Osteoblast (primary cell): ENCODE measurements at places on chromosomes 6 and 20. TPM values are rescaled to one million over a fixed set of nuclear protein-coding genes. Genes with fewer than 3 reads are reported as not detected.

DNA sequence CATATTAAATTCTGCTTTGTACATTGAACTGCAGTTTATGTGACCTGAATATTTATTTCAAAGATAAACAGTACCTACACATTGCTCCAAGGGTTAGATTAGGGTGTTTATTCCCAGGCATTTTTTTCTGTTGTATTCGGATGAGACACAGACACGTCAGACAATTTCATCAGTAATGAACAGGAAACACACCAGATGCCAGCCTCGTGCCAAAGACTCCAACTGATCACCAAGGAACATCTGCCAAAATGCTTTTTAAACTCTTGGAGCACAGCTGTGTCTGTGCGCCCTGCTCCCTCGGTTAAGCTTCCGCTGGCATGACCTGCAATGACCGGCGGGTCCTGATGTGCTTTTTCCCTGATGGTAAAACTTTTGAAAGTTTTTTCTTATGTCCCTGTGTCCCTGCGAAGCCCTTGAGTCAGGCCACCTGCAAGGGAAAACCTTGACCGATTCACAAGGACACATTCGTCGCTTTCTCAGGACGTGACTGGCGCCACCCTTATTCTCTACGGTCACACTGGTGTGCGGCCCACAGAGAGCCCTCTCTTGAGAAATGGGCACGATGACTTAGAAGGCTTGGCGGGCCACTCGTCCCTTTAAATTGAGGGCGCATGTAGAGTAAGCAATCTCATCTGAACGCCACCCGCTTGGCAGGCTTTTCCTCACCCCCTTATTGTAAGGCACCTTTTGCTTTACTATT is 173.9 kb downstream of the QKI start:
- H3K4me3 ChIP-seq = no peak overlapping the region
- no peaks in the 10 kb centered on the region for H3K27me3 ChIP-seq
- H3K36me3 ChIP-seq = no peaks in the 10 kb centered on the region
- DNase-seq = no peak
- no peak overlapping the region for H3K27ac ChIP-seq

Gene GJA10
- total RNA-seq = not detected in 2 replicates

GRCh38 chr6:31711233-31711632 is 3.9 kb upstream of the LY6G6D start:
- H3K4me1 ChIP-seq = no peaks in the 10 kb centered on the region
- DNase-seq = peak; percentile 61
- H3K27ac ChIP-seq = no peak overlapping the region
- H3K27me3 ChIP-seq = peaks cover 12% of the 10 kb centered on the region
- no peak overlapping the region for H3K4me3 ChIP-seq

GRCh38 chr6:128099571-128100197 is 198.8 kb upstream of the THEMIS start:
- no peak for DNase-seq
- no peaks in the 10 kb centered on the region for H3K27me3 ChIP-seq
- H3K36me3 ChIP-seq = no peaks in the 10 kb centered on the region
- no peak overlapping the region for H3K27ac ChIP-seq
- H3K4me1 ChIP-seq = peaks cover 5% of the 10 kb centered on the region

DNA sequence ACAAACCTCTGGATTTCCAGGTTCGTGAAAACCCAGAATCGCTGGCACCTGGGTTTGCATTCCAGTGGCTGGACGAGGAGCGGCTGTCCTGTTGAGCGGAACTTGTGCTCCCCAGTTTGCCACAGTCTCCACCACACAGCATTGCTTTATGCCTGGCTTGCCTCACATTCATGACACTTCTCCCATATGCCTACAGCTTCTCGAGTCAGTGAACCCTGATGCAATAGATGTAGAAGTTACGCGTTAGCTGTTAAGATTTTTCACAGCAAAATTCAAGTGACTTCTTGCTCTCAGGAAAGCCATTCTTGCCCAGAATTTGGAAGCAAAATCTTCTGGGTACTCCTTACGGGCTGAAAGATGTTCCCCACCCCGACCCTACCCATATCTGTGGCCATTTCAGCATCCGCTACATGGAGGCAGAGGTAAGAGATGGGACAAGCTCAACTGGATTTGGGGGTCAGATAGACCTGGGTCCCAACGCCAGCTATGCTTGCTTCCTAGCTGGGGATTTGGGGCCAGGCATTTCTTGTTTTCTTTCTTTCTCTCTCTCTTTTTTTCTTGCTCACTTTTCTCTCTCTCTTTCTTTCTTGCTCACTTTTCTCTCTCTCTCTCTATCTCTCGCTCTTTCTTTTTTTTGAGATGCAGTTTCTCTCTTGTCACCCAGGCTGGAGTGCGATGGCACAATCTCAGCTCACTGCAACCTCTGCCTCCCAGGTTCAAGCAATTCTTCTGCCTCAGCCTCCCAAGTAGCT is 12.4 kb upstream of the GDAP1L1 start:
- H3K4me1 ChIP-seq = no peaks in the 10 kb centered on the region
- H3K36me3 ChIP-seq = no peaks in the 10 kb centered on the region
- H3K27me3 ChIP-seq = no peaks in the 10 kb centered on the region
- no peak overlapping the region for H3K4me3 ChIP-seq
- DNase-seq = no peak
- H3K27ac ChIP-seq = no peak overlapping the region

Gene OXT
- not detected in 2 replicates for total RNA-seq

- H3K4me3 ChIP-seq = no peak overlapping the region
- no peaks in the 10 kb centered on the region for H3K4me1 ChIP-seq
- no peak for DNase-seq
- no peaks in the 10 kb centered on the region for H3K27me3 ChIP-seq
- no peaks in the 10 kb centered on the region for H3K36me3 ChIP-seq
These were observed 13.0 kb downstream of the SLC35F1 start for GRCh38 chr6:117919775-117920729.

DNA sequence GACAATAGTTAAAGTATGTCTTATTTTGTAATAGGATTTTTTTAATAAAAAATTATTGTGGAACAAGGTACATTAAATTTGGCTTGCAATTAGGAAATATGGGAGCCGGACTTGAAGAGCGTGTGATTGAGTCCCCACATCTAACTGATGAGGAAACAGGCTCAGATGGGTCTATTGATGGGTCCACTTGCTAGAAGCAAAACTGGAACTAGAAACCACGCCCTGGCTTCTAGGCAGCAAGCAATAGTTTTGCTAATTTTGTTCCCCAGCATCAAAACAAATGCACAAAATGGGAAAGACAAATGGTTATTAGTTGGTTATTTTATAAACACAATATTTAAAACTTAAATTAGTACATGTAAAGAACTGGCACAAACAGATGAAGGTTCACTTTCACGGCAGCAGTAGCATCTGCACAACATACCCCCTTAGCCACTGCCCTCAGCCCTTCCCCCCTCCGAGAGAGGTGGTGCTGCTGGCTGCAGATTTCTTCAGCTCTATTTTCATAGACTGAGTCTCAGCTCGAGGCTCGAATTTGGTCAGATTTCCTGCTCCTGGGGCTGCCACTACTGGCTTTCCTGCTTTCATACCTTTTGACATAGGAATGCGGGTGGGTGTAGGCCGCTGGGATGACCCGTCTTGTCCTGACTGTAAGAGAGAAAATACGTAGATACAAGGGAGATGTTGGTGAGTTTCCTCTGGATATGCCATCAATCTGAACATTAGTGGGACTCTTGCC is 23.8 kb upstream of the TMEM30A start:
- no peaks in the 10 kb centered on the region for H3K36me3 ChIP-seq
- H3K4me3 ChIP-seq = no peak overlapping the region
- H3K4me1 ChIP-seq = no peaks in the 10 kb centered on the region

Gene KCNK16
- total RNA-seq = not detected in 2 replicates

GRCh38 chr6:125193208-125193607 is 39.6 kb downstream of the TPD52L1 start:
- H3K4me3 ChIP-seq = no peak overlapping the region
- no peak for DNase-seq
- H3K36me3 ChIP-seq = no peaks in the 10 kb centered on the region

Gene ANKEF1
- 2.1 and 2.5 TPM in 2 replicates for total RNA-seq

DNA sequence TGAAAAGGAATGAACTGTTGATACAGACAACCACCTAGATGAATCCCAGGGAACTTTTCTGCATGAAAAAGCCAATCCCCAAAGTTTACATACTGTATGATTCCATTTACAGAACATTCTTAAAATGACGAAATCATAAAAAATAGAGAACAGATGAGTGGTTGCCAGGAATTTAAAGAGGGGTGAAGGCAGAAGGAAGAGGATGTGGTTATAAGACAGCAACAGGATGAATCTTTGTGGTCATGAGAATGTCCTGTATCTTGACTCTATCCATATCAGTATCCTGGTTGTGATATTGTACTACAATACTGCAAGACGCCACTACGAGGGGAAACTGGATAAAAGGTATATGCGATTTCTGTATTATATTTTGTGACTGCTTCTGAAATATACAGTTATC is 70.1 kb upstream of the EMILIN3 start:
- H3K27me3 ChIP-seq = no peaks in the 10 kb centered on the region
- H3K4me3 ChIP-seq = no peak overlapping the region
- no peaks in the 10 kb centered on the region for H3K4me1 ChIP-seq

GRCh38 chr20:62723351-62723750 is 14.7 kb downstream of the NTSR1 start:
- H3K4me3 ChIP-seq = no peak overlapping the region
- DNase-seq = no peak
- no peaks in the 10 kb centered on the region for H3K36me3 ChIP-seq
- H3K27me3 ChIP-seq = peaks cover 67% of the 10 kb centered on the region
- H3K4me1 ChIP-seq = no peaks in the 10 kb centered on the region

DNA sequence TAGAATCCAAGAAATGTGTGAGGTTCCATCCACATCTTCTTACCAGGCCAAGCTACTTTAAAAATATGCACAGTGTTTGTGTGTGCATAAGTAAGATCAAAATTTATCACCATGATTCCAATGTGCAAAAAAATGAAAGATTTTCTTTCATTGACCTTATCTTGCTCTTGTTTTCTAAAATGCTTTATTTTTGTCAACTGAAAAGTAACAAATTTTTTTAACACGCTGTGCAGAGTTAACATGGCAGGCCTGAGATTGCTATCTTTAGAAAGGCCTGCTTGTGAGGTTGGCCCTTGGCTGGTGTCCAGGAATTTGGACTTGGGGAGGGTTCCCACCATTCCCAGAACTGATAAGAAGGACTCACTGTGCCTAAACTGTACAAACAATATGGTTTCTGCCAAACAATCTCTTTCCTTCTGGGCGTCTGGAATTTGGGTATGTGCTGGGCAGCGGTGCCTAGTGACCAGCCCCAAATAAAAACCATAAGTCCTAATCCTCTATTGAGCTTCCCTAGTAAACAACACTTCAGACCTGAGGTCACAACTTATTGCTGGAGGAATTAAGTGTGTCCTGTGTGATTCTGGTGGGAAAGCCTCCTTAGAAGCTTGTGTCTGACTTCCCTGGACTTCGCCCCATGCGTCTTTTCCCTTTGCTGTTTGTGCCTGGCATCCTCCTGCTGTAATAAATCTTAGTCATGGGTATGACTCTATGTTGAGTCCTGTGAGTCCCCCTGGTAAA is 19.8 kb upstream of the MYLIP start:
- H3K27ac ChIP-seq = no peak overlapping the region
- no peak overlapping the region for H3K4me3 ChIP-seq
- no peaks in the 10 kb centered on the region for H3K4me1 ChIP-seq
- no peaks in the 10 kb centered on the region for H3K36me3 ChIP-seq
- no peak for DNase-seq

- H3K36me3 ChIP-seq = no peaks in the 10 kb centered on the region
- no peak overlapping the region for H3K4me3 ChIP-seq
- no peaks in the 10 kb centered on the region for H3K4me1 ChIP-seq
- no peak overlapping the region for H3K27ac ChIP-seq
- no peaks in the 10 kb centered on the region for H3K27me3 ChIP-seq
These were observed 1.7 kb downstream of the SPDEF start for GRCh38 chr6:34554291-34555006.

Gene TRIM10
- total RNA-seq = not detected in 2 replicates

DNA sequence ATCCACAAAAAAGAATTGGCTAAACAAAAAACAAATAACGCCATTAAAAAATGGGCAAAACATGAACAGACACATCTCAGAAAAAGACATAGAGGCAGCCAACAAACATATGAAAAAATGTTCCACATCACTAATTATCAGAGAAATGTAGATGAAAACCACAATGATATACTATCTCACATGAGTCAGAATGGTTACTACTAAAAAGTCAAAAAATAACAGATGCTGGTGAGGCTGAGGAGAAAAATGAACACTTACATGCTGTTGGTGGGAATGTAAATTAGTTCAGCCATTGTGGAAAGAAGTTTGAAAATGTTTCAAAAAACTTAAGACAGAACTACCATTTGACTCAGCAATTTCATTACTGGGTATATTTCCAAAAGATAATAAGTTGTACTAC is 430.1 kb upstream of the JAG1 start:
- no peak for DNase-seq
- H3K27ac ChIP-seq = no peak overlapping the region
- H3K27me3 ChIP-seq = no peaks in the 10 kb centered on the region
- peaks cover 4% of the 10 kb centered on the region for H3K4me1 ChIP-seq
- no peak overlapping the region for H3K4me3 ChIP-seq

- H3K4me3 ChIP-seq = no peak overlapping the region
- H3K27ac ChIP-seq = no peak overlapping the region
- peak; percentile 5 for DNase-seq
- H3K27me3 ChIP-seq = no peaks in the 10 kb centered on the region
These were observed 41.6 kb upstream of the MRPS10 start for GRCh38 chr6:42259286-42259685.

DNA sequence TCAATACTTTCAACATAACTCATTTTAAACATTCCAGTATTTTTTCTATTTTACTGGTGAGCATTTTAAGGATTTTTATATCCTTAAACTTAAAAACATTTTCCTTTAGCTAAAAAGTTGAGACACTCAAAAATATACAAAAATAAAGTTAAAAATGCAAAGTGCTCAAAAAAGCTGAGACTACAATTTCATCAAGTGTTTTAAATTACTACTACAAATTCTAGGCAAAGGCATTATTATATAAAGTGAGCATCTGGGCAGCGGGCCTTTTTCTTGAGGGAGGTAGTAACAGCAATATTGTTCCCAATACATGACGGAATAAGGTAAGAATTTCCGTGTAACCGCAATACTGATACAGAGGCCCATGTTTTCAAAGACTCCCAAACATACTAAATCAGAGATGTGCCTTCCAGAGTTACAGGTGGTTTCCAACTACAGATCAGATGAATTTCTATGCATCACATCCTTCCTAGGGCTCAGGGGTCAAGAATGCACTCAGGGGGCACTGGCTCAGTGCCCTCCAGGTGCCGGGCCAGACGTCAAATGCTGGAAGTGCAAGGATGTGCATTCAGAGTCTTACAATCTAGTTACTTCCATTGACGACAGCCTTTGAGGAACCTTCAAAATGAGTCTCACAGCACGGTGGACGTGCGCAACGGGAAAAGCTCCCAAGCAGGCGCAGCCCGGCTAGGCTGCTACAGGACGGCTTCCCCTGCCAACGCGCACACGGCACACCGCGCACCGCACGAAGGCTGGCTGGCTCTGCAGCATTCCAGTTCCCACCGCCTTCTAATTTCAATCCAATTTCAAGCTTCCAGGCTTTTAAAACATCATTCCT is 1.7 kb downstream of the PHF10 start:
- H3K4me1 ChIP-seq = peaks cover 15% of the 10 kb centered on the region
- peaks cover 9% of the 10 kb centered on the region for H3K36me3 ChIP-seq
- DNase-seq = peak; percentile 91

- H3K4me1 ChIP-seq = peaks cover 6% of the 10 kb centered on the region
- peak; percentile 29 for DNase-seq
These were observed 18.9 kb downstream of the SDCBP2 start for GRCh38 chr20:1310071-1310470.

GRCh38 chr20:49685809-49686208 is 27.9 kb downstream of the B4GALT5 start:
- no peak for DNase-seq
- H3K4me3 ChIP-seq = no peak overlapping the region
- H3K4me1 ChIP-seq = peaks cover 30% of the 10 kb centered on the region
- peak overlapping the region; percentile 54 for H3K27ac ChIP-seq
- H3K36me3 ChIP-seq = no peaks in the 10 kb centered on the region
